CD8-positive, alpha-beta memory T cell (primary cell): ENCODE measurements at places on chromosomes 2 and 18.
A peak's percentile ranks its signal among the peaks of the same experiment; 100 is the strongest.

GRCh38 chr2:8638327-8638726 lies 43.5 kb upstream of the ID2 start:
- DNase-seq = no peak

DNA sequence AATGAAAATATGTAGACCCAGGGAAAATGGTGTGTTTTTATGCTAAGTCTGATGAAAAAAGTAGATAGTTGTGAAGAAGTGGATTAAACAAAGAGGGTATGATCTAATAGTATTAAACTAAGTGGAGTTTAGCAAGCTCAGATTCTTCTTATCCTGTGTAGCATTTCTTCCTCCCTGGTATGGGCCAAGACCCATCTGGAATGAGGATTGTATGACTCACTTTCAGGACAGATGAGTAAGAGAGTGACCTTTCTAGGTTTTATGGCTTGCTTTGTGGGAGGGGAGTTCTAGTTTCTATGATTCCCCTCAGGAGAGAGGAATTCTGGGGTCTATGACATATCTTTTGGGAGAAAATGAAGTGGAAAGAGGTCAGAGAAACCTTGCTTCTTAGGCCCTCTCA lies 550.1 kb downstream of the SPAG16 start:
- no peak for DNase-seq

DNA sequence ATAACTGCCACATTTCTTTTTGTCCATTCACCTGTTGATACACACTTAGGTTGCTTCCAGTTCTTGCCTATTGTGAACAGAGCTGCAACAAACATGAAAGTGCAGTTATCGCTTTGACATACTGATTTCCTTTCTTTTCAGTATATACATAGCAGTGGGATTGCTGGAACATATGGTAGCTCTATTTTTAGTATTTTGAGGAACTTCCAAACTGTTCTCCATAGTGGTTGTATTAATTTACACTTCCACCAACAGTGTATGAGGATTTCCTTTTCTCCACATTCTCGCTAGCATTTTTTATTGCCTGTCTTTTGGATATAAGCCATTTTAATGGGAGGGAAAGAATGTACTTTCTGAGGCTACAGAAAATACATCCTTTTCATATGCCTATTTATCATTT lies 167.4 kb downstream of the GULP1 start:
- no peak for DNase-seq

GRCh38 chr2:97967931-97968627 lies 27.7 kb downstream of the TMEM131 start:
- DNase-seq = no peak

GRCh38 chr2:126935774-126936173 lies 37.1 kb downstream of the TEX51 start:
- no peak for DNase-seq

- DNase-seq = no peak
These were observed 246.6 kb upstream of the SESTD1 start for GRCh38 chr2:179511105-179511789.

GRCh38 chr18:58024139-58024538 lies 19.9 kb upstream of the NEDD4L start:
- no peak for DNase-seq

GRCh38 chr2:133655610-133656009 lies 87.3 kb upstream of the NCKAP5 start:
- no peak for DNase-seq

DNA sequence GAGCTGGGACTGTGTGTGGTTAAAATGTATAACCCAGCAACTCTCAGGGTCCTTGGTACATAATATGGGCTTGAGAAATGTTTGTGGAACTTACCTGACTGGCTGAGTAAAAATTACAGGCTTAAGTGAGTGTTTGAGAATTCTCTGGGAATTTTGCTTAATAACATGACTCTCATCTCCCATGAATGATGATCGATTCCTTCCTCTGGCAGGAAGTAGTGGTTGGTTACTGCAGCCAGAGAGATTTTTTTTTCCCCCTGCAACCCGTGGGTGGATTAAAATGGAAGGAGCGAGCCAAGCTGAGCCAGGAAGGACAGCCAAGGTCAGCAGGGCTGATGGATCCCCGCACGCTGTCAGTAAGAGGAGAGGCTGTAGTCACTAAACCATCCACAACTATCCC lies 40.6 kb upstream of the RFX8 start:
- no peak for DNase-seq

GRCh38 chr2:222973237-222973636 lies 78.8 kb upstream of the KCNE4 start:
- DNase-seq = no peak

GRCh38 chr18:72544092-72544886 lies at the start of gene CBLN2:
Gene CBLN2, minus strand, starts transcription at chr18:72544342. Its CDS starts 2,182 bp downstream, at chr18:72542160.
- DNase-seq = no peak

GRCh38 chr2:104854498-104855220 lies 744 bp downstream of the POU3F3 start:
- no peak for DNase-seq

DNA sequence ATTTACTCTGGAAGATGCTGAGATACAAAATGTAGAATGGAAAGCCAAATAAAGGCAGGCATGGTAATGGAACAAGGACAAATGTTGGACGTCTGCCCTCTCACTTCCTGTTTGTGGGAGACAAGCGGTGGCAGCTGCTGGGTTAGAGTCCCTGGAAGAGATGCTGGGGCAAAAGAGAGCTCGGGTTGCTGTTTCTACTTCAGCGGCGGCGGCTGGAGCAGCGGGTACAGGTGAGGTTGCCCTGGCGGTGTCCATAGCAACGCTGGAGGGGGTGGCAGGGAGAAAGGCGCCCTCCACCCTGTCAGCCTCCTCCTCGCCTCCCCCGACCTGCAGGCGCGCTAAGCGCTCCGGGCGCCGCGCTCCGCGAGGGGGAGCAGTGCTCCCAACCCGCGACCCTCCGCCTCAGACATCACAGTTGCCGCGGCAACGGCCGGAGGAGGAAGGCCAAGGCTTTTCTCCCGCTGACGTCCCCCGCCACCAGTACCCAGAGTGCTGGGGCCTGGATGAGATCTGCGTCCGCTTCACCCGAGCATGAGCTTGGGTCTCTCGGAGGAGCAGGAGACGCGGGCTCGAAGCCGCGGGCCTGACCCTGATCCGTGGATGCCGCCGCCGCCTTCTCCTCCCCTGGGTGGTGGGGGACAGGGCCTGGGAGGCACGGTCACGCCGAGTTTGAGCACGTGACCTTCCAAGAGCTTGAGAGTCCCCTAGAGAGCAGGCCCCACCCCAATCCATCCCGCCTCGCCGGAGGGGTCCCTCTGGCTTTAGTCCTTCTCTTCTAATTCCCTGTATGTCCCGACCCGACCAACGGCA lies 65.6 kb downstream of the NOL4 start:
- DNase-seq = no peak

DNA sequence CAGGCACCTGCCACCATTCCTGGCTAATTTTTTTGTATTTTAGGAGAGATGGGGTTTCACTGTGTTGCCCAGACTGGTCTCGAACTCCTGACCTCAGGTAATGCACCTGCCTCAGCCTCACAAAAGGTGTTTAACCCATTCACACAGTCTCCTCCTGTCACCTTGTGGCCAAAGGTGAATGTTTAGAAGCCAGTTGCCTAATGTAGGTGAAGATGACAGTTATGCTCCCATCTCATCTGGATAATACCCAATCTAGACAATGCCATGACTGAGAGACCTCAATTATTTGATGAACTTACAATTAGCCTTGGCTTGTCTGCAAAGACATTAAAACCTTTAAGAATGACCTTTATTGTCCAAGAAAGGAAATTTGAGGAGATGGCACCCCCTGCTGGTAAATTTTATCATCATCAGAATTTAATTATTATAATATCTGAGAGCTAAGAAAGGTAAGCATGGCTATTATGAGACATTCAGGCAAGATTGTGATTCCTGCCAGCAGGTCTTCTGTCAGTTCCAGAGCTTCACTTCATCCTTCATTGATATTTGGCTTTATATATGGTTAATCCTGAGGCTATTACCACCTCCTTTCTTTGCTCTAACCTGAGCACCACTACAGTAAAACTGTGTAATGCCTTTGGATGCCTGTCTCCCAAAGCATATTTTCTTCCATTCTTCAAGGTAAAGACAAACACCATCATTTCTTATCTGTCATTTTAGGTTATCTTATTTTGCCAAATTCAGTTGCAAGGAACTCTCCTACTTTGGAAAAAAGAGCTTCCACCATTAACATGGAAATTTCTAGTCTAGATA lies 117.6 kb downstream of the FAM124B start:
- no peak for DNase-seq

DNA sequence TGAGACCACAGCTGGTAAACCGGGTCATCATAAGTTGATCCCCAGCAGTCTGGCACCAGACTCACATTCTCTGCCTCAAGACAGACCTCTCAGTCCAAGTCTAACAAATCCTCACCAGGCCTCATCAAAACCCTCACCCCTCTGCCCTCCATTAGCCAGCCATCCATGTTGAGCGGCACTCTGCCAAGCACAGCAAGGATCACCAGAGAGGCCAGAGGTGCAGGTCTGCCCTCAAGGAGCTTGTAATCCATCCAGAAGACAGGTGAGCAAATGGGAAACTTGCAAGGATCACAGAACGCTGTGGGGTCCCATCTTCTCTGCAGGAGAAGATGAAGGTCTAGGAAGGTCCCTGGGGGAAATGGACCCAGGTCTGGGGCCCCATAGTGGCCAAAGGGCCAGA lies 63.6 kb downstream of the TNS1 start:
- DNase-seq = no peak

DNA sequence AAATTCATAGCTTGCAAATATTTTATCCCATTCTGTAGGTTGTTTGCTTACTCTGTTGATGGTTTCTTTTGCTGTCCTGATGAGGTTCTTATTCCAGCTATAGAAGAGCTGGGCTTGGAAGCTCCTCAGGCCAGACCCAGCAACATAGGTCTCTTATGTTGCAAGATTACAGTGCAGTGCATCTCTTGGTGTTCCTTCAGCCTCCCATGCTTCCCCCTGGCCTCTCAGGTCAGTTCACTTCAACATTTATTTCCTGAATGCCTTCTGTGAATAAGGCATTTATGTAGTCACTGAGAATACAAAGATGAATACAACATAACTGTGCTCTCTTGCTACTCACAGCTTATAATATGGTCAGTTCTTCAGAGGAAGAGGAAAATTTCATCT lies 179.0 kb upstream of the SLC39A10 start:
- DNase-seq = no peak

DNA sequence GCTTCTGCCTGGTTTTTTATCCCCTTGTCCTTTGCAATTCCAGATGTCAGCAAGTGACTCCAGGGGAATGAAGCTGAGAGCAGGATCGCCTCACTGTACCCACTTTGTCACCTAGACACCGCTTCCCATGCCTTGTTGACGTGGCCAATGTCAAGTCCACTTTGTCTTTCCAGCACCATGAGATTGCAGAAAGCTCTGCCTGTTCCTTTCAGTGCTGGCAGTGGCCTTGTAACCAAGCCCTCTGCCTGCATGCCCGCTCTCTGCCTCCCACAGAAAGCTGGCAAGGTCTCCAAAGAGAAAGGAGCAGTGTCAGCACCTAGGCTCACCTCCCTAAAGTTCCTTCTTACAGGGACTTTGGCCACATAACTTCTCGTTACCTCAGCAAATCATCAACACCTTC lies 282.2 kb upstream of the ST6GAL2 start:
- no peak for DNase-seq

GRCh38 chr2:171741189-171741588 lies 53.9 kb downstream of the DYNC1I2 start:
- no peak for DNase-seq

- peak; percentile 40 for DNase-seq
These were observed 31.2 kb upstream of the EDAR start for GRCh38 chr2:109020217-109020637.

DNA sequence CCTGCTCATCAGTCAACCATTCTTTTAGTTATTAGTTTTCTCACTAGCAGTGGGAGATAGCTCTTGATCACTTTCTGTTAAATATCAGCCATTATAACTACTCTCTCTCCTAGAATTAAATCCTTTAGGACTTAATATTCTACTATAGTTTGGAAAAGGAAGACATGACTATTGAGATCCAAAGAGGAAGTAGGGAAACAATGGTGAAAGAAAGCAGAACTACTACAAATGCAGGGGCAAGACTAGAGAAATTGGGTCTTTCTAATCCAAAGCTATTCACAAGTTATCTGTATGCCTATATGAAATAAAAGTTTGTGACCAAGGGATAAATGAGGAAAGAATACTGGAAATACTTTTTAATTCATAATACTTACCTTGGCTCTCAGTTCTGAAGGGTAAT lies 65.1 kb downstream of the SRBD1 start:
- no peak for DNase-seq

DNA sequence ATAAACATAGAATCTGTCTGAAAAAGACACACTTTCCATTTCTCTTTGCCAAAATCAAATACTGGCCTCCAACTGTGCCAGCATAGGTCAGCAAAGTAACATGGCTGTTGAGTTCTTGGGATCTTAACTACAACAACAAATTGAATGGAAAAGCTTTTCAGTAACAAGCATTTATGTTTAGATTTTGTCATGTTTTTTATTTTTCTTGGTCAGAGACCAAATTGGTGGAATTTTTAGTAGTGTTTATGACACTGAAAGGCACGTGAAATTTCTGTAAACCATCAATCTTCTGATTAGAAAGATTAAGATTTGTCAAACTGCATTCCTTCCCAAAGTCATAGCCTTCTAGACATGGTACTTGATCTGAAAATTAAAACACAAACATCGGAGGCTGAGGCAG lies 77.6 kb downstream of the PDE1A start:
- no peak for DNase-seq

- no peak for DNase-seq
These were observed 1093.9 kb downstream of the CBLN2 start for GRCh38 chr18:71450257-71450656.
